Activated CD4-positive, alpha-beta memory T cell treated with anti-CD3 and anti-CD28 coated beads for 36 hours (primary cell): ENCODE measurements at places on chromosomes 6 and 20. TPM values are rescaled to one million over a fixed set of nuclear protein-coding genes. Genes with fewer than 3 reads are reported as not detected.

DNA sequence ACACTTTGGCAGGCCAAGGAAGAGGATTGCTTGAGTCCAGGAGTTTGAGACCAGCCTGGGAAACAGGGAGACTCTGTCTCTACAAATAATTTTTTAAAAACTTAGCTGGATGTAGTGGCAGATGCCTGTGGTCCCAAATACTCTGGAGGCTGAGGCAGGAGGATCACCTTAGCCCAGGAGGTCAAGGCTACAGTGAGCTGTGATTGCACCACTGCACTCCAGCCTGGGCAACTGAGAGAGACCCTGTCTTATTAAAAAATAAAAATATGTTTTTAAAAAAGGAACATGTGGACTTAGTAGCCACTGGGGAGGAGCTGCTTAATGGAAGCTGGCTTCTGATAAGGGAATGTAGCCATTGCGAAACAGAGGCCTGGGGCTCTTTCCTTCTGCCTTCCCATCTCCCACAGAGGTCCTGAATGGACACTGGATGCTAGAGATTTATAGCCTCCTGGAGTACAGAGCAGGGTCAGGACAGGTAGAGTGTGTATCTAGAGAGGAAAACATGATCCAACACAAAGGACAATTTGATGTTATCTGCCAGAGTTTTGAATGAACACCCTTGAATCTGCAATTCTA, 21.7 kb upstream of the GMNN start:
- no peak for DNase-seq

DNA sequence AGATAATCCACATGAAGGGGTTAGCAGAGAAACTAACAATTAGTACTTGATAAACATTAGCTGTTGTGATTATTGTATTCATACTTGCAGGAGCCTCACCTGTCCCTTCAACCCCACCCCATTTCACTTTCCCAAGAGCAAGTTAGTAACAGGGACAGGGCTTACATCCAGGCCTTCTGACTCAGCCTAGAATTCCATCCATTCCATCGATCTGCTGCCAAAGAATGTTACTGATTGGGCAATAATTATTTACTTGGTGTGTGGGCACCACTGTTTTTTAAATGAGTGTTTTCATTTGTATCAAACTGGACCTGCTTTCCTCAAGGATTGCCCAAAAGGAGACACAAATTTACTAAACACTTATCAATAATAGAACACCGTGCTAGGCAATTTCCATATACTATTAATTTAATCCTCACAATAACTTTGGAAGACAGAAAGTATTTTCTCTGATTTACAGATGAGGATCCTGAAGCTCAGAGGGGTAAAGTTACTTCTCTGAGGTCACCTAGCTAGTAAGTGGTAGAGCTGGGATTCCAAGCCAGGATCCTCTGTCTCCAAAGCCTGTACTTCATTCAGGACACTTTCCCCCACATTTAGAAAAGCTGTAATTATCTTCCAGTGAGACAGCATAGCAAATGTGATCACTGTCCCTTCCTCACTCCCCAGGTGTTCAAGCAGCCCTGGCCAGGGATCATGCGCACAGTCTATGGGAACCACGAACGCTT, 32.8 kb downstream of the GSS start:
- no peak for DNase-seq

DNA sequence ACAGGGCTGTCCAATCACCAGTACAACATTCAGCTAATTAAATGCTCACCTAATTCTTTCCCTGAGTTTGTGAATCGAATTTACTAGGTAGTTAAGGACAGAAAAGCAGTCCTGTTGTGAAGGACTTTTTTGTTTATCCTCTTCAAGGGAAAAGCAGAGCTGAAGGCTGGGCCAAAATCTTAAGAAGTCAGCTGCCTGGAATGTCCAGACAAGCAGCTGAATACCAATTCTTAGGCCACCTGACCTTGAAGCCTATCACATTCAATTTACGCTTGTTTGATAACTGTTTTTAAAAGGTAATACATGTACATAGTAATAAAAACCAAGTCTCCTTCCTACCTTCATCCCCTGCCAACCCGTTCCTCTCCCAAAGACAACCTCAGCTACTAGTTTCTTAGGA, 56.4 kb downstream of the UQCC1 start:
- DNase-seq, result no peak

- DNase-seq, result peak; percentile 62
Observed at GRCh38 chr6:113969888-113970804, 802 bp downstream of the HDAC2 start.

DNA sequence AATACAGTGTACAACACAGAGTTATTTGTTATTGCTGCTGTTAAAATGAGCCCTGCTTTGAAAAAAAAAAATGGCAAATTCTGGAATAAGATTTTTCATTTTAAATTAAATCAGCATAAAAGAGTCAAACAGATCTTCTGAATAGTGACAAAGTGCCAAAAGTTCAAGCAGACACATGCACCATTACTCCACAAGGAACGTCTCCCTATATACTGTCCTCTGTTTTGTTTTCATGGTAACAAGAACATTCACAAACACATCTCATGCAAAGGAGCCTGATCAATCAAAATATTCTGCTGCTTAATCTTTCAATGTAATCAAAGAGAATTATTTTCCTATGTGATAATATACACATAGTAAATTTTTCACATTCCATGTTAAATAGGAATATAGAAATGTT, 2.7 kb downstream of the HIVEP2 start:
- no peak for DNase-seq

DNA sequence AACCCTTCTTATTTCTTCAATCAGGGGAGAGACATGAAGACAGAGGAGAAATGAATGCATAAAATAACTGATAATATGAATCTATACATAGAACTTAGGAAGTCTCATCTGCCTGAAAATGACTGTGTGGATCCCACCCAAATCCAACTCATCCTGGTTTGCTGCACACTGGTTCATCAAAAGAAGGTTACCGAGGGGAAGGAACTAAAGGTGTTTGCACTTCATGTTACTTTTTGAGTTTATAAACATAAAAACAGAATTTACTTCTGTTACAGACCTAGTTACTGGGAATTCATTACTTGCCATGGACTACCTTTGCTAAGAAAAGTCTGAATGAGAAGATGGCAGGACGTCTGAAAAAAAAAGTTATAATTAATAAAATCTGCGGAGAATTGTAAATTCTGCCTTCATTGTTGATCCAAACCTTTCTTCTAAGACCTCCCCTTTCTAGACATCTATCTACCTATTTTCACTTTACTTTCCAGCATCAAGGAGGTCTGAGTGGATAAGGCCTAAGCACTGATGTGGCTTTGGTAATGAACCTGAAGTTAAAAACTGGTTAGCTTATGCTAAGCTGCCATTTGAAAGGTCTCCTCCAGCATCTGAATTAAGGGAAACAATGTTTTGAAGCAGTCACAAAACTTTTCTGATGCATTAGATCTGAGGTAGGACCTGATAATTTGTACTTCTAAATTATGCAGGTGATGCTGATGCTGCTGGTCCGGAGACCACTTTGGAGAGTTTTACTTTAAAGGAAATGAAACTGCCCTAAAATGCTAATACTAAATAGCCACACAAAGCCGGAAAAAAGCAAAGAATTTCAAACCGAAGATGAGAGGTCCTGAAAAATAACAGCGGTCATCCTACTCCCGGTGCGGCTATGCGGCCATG, 84.0 kb downstream of the HFE start:
- DNase-seq, result no peak

GRCh38 chr20:10336959-10337729, 96.9 kb downstream of the MKKS start:
- no peak for DNase-seq

- no peak for DNase-seq
Observed at GRCh38 chr6:106069478-106069877, 16.7 kb upstream of the PRDM1 start.

DNA sequence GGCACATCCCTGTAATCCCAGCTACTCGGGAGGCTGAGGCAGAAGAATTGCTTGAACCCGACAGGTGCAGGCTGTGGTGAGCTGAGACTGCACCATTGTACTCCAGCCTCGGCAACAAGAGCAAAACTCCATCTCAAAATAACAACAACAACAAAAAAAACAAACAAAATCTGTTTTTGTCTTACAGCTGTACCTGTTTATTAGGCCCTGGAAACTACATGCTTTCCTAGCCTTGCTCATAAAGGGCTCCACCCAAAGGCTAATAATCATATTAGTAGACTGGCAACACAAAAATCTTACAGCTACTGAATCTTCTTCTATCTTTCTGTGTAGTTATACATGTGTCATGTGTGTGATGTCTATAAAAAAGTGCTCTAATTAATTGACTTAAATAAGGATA, 503.9 kb upstream of the EYS start:
- no peak for DNase-seq

- no peak for DNase-seq
Observed at GRCh38 chr6:166437661-166438060, 54.9 kb upstream of the MPC1 start.

GRCh38 chr6:162387718-162388382, 339.7 kb downstream of the PRKN start:
- DNase-seq, result no peak

- DNase-seq, result no peak
Observed at GRCh38 chr6:69647726-69648125, 149.1 kb downstream of the LMBRD1 start.

The SIRPD gene
- not detected for total RNA-seq

The ANGPT4 gene
- total RNA-seq, result not detected

The MEI4 gene
- total RNA-seq, result not detected

The SLC16A10 gene
- 3.6 TPM for total RNA-seq

The SLC22A7 gene
- not detected for total RNA-seq

The GRIK2 gene
- not detected for total RNA-seq

The SCUBE3 gene
- total RNA-seq, result not detected
